ENCODE measurements at places on chromosomes 16 and 17.
A peak's percentile ranks its signal among the peaks of the same experiment; 100 is the strongest.

DNA sequence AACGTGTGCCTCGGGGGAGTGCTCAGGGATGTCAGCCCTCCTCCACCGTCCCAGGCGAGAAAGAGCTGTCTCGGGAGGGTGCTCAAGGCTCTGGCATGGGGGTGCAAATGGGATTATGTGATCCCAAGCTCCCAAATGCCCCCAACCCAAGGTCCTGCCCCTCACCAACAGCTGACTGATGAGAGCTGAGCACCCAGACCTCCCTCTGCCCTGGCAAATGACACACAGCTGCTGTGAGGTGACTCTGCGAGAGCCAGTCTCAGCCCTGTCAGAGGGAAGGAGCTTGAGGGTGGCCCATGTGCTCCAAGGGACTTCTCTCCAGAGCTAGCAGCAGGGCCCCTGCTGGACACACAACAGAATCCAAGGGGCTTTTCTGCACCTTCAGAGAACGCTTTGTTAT lies 7.7 kb downstream of the CDH5 start:
- no peak for DNase-seq

GRCh38 chr16:56252835-56253234 lies 61.5 kb downstream of the GNAO1 start:
- no peak for DNase-seq

DNA sequence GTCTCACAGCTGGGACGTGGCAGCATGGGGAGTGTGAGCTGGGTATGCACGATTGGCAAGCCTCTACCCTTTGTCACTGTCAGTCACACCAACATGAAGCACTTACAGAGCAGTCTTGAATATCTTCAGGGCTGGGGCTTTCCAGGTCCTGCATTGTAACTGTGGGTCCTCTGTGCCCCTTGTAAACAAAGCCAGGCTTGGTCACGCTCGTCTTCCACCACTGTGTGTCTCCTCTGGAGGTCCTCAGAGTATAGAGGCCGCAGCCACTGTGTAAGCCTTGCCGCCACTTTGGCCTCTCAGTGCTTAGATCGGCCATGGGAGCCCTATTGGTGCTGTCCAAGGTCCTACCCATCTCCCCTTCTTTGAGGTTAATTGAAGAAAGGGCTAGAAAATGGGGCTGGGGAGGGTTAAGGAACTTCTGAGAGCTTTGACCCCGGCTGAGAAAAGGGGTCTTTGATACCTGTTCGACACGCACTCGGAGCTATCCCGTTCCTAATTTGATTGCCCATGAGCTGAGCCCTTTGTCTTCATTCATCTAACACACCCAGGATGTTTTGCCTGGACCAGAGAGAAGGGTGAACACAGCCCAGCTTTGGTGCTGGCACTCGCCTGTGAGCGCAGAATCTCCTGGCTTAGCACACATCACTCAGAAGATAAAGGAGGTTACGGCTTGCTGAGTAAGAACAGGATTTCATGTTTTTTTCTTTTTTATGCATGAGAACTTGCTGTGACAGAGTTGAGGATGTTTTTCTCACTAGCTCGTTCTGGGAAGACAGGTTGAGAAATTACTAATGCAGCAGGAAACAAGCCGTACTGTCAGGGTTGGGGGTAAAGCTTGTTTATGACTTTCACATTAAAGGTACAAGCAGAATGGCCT lies 267.9 kb downstream of the CPPED1 start:
- DNase-seq: peak; percentile 13

- no peak for DNase-seq
These were observed 166.8 kb downstream of the CNTNAP4 start for GRCh38 chr16:76443973-76444372.

DNA sequence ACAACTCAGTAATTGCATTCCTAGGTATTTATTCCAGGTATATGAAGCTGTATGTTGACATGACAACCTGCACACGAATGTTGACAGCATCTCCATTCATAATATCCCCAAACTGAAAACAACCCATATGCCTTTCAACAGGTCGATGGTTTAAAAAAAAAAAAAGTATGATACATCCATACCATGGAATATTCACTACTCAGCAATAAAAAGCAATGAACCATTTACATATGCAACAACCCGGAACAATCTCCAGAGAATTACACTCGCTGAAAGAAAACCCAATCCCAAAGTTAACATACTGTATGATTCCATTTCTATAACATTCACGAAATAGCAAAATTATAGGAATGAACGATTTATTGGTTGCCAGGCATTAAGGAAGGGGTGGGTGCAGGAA lies 53.3 kb upstream of the DNAH9 start:
- DNase-seq: no peak

GRCh38 chr17:42953669-42954068 lies 10.6 kb downstream of the AARSD1 start:
- DNase-seq: no peak

DNA sequence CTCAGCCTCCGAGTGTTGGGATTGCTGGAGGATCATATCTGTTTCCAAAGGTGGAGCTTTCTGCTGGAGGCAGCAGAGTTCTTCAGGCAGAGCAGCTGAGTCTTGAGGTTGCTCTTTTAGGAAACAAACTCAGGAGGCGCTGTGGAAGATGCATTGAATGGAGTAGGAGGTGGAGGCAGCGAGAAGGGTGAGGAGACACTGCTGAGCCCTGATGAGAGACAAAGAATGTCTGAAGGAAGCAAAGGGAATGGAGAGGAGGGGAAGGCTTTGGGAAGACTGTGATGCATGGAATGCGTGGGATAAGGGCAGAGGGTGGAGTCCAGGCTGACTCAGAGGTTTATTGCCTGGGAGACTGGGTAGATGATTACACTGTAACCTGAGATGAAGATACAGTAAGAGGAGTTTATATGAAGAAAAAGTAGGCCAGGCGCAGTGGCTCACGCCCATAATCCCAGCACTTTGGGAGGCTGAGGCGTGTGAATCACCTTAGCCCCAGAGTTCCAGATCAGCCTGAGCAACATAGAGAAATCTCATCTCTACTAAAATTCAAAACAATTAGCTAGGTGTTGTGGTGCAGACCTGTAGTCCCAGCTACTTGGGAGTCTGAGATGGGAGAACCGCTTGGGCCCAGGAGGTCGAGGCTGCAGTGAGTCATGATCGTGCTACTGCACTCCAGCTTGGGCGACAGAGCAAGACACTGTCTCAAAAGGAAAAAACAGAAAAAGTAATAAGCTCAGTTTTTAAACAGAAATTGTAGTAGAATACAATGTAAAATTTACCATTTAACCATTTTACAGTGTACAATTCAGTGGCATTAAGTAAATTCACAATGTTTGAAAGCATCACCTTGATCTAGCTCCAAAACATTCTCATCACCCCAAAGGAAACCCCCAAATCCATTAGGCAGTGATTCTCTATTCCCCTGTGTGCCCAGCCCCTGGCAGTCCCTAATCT lies 17.8 kb upstream of the TMEM219 start:
- no peak for DNase-seq
